ENCODE measurements at places on chromosomes 7 and 10. TPM values are rescaled to one million over a fixed set of nuclear protein-coding genes. Genes with fewer than 3 reads are reported as not detected.

The TBXAS1 gene
- 12.8 TPM for polyA plus RNA-seq

The DYNC1I1 gene
- 6.1 TPM for polyA plus RNA-seq

The OR2A1 gene
- 0.04 TPM for polyA plus RNA-seq

The PAPOLB gene
- 0.03 TPM for polyA plus RNA-seq

The ACTR1A gene
- polyA plus RNA-seq, result 156 TPM

The GNG11 gene
- 29.4 TPM for polyA plus RNA-seq

All from heart left ventricle (tissue), 16 donors.